GM23248 (cell line): ENCODE measurements at places on chromosomes 6 and 20.

- DNase-seq = no peak
Measured at GRCh38 chr20:8356806-8357205, 224.7 kb downstream of the PLCB1 start.

- DNase-seq = peak; percentile 70
Measured at GRCh38 chr6:16183187-16183664, 54.3 kb downstream of the MYLIP start.

DNA sequence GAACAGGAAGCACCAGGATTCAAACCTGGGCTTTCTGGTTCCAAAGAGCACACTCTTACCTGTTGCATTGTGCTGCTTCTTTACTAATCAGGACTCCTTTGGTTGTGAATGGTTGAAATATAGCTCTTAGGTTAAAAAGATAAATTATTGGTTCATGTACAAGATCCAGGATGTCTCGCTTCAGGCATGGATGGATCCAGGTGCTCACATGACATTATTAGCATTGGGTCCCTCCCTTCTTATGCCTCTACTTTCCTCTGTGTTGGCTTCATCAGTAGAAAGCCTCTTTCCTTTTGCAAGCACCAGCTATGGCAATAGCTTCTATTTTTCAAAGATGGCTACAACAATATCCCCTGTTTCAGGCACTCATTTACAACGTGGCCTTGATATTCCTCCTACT, 217.7 kb upstream of the SULF2 start:
- DNase-seq = no peak

GRCh38 chr6:12751694-12752325, 35.2 kb downstream of the PHACTR1 start:
- peak; percentile 69 for DNase-seq
